ENCODE measurements at places on chromosomes 12 and 14. TPM values are rescaled to one million over a fixed set of nuclear protein-coding genes. Genes with fewer than 3 reads are reported as not detected.

The CIROP gene
- not detected for total RNA-seq

The TAS2R46 gene
- total RNA-seq: 5.3 TPM

DNA sequence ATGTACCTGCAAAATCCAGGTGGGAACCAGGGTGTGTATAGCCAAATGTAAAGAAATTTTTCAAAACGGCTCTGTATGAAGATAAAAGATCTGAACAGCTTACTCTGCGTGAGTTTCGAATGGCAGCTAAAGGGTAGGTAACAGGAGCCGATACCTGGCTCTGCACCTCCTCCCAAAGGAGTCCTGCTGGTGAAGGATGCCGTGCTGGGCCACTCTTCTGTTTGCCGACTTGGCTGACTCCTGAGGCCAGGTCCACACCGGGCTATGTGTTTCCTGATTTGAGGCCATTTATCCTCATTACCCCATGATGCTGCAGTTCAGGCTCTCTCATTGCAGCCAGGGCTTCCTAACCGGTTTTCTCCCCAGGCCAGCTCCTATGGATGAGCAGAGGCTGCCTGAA, 244.6 kb downstream of the SLC41A2 start:
- DNase-seq: no peak

DNA sequence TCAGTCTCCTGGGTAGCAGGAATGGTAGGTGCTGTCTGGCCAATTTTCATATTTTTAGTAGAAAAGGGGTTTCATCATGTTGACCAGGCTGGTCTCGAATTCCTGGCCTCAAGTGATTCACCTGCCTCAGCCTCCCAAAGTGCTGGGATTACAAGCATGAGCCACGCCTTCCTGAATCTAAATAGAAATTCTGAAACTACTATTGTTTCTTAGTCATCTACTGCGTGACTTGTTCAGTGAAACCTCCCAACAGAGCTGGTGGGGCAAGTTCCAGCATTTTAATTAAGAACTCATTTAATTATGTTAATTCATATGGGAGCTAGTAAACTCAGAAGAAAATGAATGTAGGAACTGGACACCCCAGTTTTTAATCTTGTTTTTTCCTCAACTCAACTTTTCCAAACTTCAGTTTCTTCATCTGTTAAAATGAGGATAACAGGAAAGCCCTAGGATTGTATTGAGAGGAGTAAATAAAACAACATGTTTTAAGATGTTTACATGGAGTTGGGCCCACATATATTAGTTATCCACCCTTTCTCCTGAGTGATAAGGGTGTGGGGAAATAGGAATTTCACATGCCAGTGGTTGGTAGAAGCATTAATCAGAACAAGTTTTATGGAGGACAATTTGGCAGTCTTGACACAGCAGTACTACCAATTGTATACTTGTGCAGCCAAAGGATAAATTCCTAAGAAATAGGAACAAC, 335.8 kb upstream of the E2F7 start:
- no peak for DNase-seq

All from renal cortical epithelial cell (primary cell).